ENCODE measurements at places on chromosomes 11 and 22.
A peak's percentile ranks its signal among the peaks of the same experiment; 100 is the strongest.

GRCh38 chr11:96961931-96962330 lies 572.1 kb downstream of the JRKL start:
- DNase-seq: no peak

DNA sequence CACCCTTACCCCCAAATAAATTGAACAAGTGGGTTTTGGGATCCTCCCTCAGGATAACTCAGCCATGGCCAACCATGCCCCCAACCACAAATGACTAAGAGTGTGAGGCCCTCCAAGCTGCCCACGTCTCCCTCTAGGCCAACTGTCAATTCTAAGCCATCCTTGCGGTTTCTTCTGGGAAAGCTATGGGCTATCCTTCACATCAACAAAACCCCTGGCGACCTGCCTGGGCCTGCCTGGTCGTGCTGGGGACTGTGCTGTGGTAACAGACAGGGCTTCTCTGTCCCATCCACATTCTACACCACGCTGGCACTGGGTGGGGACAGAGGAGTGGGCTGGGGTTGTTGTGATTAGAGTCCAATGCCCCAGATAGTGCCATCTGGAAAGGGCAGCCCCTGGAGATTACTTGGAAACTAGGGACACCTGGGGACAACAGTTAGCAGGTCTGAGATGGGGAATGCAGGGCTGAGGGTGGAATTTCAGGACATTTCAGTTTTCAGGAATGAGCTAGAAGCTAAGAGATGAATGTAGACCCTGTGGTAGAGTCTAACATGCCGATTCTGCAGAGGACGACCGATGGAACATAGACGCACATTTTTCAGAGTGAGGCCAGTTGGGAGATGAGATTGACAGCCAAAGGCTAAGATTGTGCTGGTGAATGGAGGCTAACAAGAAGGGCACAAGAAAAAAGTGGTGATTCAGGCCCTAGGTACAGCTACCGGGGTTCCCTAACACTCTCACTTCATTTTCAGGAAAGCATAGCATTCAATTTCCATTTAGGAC lies 131.9 kb downstream of the RASSF10 start:
- DNase-seq: no peak

GRCh38 chr22:44245438-44245837 lies 64.7 kb downstream of the PARVG start:
- no peak for DNase-seq

GRCh38 chr22:29587938-29588699 lies 7.2 kb upstream of the NIPSNAP1 start:
- DNase-seq: no peak

GRCh38 chr11:7901319-7901854 lies 29.7 kb downstream of the OR10A6 start:
- no peak for DNase-seq

- no peak for DNase-seq
Measured at GRCh38 chr11:102343809-102344208, 3.2 kb upstream of the BIRC2 start.

DNA sequence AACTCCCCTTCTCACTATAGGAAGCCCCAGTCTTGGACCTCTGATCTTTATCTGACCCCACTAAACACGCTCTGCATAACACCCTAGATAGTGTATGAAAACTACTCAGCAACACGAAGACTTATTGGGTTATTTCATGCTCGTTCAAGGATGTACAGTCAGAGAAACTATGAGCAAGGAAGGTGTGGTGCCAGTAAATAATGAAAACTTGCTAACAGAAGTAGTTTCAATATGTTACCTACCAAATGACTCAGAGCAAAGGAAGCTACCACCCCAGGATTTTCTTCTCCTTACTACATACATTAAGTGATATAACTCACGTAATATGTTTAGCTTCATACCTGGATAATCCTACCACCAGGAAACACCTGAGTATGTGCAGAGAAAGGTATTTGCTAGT lies 25.9 kb upstream of the LYVE1 start:
- no peak for DNase-seq

- DNase-seq: no peak
Measured at GRCh38 chr11:58047818-58048217, 17.1 kb downstream of the OR6Q1 start.

- DNase-seq: no peak
Measured at GRCh38 chr11:20634044-20634443, 34.6 kb downstream of the SLC6A5 start.

GRCh38 chr11:114340311-114341131 lies 44.3 kb downstream of the NNMT start:
- DNase-seq: peak; percentile 63

GRCh38 chr11:27726981-27727380 lies 26.7 kb upstream of the BDNF start:
- no peak for DNase-seq

DNA sequence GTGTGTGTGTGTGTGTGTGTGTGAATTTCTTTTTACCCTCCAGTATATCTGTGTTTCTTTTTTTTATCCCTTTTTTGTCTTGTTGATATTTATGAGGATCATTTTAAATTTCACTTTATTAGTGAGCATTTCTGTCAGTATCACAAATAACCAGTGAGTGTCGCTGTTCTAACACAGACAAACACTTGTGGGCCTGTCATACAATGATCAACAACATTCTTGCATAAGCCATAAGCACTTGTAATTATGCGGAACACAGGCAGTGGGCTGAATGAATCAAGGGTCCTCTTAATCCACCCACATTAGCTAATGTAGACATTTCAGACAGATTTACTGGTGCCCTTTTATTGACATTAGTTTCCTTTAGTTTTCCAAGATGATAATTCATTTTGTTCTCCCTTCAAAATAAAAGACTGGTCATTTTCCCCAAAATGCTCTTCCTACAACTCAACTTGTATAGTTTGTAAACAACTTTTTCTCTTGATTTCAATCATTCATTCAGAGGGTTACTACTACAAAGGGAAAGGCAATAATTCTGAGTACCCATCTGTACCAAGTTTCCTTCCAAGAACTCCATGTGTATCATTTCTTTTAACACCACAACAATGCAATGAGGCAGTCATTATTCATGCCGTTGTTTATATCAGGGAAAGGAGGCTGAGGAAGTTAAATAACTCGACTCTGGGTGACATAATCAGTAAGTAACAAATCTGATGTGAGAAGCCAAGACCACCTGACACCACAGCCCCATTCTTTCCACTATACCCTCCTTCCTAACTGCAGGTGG lies 34.5 kb upstream of the ANO3 start:
- no peak for DNase-seq

- DNase-seq: no peak
Measured at GRCh38 chr22:46923394-46923793, 160.9 kb downstream of the TBC1D22A start.

DNA sequence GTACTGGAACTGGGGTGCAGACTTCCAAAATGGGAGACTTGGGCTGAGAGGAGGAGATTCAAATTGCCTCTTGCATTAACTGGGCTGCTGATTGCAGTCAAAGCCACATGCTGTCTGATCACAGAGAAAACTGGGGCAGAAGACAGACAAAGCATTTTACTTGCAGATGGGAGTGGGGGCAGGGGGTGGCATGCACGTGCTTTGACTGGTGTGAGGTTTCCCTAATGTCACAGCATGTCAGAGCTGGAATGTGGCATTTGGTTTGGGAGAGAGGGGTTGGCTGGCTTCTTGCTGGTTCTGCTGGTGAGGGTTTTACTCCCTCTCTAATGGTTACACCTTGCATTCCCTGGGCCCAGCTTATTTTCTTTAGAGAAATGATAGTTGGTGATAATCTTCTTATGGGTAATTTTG lies 2.9 kb downstream of the TUB start:
- DNase-seq: no peak

- DNase-seq: no peak
Measured at GRCh38 chr11:87136236-87136635, 98.5 kb downstream of the TMEM135 start.

GRCh38 chr11:65651589-65652510 lies 10.9 kb downstream of the RELA start:
- peak; percentile 77 for DNase-seq

GRCh38 chr11:130781931-130782330 lies 134.3 kb downstream of the SNX19 start:
- DNase-seq: no peak

- DNase-seq: no peak
Measured at GRCh38 chr11:99535819-99536218, 515.1 kb downstream of the CNTN5 start.

DNA sequence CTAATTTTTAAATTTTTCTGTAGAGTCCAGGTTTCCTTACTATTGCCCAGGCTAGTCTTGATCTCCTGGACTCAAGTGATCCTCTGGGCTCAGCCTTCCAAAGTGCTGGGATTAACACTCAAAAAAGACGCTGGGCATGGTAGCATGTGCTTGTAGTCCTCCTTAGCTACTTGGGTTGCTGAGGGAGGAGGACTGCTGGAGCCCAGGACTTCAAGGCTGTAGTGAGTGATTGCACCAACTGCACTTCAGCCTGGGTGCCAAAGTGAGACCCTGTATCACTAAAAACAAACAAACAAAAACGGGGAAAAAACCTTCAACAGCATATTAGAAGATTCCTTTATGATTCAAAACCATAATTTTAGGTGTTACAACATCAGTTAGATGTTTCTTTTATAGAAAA lies 44.6 kb downstream of the RSF1 start:
- DNase-seq: no peak

- peak; percentile 38 for DNase-seq
Measured at GRCh38 chr11:69949327-69949726, 128.8 kb upstream of the ANO1 start.

DNA sequence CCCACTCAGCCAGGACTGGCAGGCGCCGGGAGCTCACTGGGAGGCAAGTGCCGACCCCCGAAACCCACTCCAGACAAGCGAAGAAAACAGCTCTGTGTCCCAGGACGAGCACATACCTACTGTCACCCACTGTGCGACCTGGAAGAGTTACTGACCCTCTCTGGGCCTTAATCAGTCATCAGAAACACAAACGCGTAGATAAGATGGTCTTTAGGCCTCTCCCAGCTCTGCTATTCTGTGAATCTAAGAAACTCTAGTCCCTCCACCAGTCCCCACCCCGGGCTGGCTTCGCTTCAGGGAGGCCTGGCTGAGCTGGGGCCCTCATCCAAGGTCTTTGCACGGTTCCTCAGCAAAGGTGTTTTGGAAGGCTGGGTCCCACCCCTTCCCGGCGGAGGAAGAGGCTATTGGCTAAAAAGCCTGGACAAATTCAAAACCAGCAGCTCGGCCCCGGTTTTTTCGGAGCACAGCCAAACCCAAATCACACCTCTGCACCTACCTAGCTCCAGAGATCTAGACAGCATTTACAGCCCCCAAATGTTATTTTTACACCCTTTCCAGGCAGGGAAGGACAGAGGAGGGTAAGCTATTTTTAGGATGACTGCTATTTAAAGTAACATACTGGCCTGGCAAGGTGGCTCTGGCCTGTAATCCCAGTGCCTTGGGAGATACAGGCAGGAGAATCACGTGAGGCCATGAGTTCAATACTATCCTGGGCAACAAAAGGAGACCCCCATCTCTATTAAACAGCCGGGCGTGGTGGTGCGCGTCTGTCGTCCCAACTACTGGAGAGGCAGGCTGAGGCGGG lies 13.2 kb upstream of the HDHD5 start:
- peak; percentile 70 for DNase-seq

GRCh38 chr11:19116276-19116970 lies 545 bp upstream of the ZDHHC13 start:
- DNase-seq: no peak

GRCh38 chr11:30990625-30991296 lies 378.8 kb downstream of the DCDC1 start:
- DNase-seq: no peak
